ENCODE measurements at places on chromosomes 2 and 18.

DNA sequence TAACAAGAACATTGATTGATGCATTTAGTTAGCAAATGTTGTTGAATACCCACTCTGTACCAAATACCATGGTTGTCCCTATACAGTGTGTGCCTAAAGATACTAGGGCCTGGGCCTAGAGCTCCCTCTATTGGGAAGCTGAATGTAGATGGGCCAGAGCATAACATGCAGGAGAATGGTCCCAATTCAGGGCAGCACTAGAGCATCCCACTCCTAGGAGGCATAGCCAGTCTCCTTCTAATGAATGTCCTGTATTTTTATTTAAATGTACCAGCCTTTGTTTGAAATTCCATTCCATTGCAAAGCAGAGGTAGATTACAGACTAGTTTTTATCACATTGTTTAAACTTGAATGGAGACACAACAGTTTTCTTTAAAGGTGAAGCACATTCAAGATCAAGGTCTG is 90.6 kb downstream of the FEZ2 start:
- peak; percentile 1 for DNase-seq

DNA sequence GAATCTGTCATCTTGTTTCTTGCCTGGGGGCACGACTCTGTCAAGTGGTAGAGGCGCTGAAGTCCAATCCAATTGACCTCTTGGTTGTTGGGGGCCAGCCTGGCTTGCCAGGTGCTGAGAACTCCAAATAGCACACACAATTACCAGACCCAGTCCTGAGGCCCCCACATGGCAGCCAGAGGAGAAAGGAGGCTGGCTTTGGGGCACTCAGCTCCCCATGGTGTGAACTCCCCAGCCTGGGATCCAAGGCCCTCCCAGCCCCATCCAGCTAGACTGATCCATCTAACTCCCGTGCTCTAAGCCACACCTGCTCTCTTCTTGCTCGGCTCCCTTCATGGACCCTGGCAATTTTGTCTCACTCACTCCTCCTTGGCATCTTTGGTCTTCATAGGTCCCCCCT is 170.0 kb downstream of the CELF4 start:
- no peak for DNase-seq

DNA sequence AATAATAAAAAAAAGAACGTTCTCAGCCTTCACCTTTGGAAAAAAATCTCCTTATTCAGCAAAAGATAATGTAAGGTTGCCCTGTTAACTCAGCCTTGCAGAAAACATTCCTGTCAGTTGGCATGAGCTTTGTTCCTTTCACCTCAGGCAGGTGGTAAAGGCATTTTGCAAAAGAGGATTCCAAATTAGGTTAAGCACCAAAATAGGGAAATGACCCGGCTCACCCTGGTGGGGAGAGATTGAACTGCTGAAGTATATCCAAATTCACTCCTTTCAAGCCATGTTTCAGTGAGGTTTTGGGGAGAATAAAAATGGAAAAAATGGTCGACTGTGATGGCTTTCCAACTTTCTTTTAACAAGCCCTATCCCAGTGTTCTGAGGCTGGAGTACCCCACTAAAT is 1988.8 kb upstream of the PIK3C3 start:
- no peak for DNase-seq

DNA sequence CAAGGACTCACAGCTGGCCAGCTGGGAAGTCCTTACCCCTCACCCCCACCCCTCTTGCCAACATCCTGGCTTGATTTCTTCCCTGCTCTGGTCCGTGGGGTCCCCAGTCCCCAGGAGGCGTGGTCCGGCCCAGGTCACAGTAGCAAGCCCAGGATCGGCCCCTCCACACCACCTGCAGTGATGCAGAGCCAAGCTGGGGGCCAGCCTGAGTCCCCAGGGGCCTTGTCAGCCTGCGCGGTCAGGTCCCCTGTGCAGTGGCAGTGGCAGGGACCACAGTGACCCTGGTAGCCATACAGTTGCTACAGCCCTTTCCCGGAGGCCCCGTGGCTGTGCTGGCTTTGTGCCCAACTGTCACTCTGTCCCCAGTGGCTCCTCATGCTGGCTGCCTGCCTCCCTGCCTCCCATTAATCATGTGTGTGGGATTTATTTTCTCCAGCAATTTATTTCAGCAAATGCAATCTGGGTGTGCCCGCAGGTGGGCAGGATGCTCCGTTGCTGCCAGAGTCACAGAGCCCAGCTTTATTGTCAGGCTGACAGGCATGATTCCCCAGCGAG is 8.8 kb upstream of the PRSS56 start:
- no peak for DNase-seq

DNA sequence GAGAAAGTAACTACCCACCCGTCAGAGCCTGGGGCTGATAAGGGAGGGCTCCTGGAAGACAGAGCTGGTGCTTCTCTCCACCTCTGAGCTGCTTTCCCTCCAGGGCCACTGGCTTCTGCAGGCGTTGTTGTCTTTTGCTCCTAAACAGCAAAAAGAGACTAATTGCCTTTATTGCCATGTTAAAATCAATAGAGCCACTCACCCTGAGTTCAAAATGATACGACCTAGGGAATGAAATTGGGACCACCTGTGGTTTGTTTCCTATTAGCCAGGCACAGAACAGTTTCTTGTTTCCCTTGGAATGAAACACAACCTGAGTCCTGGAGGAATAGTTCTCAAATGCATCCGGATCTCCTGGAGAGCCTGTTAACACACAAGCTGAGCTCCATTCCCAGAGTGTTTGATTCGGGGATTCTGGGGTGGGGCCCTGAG is 45.8 kb downstream of the TCF7L1 start:
- DNase-seq, result no peak

DNA sequence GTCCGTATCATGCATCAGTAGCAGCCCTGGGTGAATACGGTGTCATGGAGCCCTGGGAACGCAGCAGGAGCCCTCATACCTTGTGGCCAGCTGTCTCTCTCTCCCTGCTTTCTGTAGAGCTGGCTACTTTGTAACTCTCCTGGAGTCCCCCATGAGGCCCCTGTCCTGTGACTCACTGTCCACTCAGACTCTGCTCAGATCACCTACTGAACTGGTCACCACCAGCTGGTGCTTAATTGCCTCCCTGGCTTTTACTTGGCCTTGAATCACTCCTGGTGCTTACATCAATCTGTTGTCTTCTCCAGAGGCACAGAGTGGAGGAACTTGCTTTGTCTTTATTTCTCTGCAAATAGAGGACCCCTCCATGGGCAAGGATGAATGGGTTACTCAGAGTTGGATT is 172.7 kb downstream of the HRH4 start:
- DNase-seq, result no peak

DNA sequence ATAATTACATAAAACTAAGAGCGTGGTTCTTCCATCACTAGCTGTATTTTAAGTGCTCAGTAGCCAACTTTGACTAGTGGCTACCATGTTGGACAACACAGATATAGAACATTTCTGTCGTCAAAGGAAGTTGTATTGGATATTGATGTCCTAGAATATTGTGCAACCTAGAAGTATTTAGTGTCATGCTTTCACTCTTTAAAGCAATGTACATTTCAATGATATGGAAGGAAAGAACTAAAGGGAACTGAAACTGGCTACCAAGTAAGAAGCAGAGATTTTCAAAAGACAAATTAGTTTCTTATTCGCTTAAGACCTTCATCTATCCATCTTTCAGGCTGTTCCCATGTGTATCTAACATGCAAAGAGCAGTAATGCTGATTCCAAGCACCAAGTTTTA is 85.4 kb upstream of the EML6 start:
- no peak for DNase-seq

- peak; percentile 10 for DNase-seq
Observed at GRCh38 chr2:218733171-218734021, 22.8 kb downstream of the TTLL4 start.

- no peak for DNase-seq
Observed at GRCh38 chr18:47163241-47163640, 12.9 kb downstream of the IER3IP1 start.

DNA sequence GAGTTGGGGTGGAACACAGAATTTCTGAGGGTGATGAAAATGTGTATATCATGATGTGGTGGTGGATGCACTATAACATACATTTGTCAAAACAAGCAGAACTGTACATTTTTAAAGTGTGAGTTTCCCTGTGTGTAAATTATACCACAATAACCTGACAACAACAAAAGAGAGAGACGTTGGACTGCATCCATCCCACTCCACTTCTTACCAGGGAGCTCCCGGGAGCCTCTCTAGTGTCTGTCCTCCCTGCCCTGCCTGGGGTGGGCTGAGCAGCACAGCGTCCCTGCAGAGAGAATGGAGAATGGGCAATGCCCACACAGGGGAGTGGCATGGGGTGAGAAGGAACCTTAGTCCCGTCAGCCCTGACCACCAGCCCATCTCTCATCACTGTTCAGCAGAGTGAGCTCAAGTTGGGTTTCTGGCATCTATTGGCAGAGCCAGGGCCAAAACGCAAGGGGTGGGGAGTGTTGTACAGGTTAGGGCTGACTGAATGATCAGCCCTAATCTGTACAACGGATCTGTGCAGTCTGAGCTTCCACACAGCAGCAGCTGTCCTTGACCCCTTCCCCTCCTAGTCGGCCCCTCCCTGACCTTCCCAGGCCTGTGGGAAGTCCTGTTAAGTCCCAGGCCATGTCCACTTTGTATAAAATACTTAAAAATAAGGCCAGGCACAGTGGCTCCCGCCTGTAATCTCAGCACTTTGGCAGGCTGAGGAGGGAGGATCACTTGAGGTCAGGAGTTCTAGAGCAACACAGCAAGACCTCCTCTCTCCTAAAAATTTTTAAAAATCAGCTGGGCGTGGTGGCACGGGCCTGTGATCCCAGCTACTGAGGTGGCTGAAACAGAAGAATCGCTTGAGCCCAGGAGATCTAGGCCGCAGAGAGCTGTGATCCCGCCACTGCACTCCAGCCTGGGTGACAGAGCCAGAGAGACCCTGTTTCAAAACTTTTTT is 3.3 kb upstream of the PROC start:
- DNase-seq, result no peak

DNA sequence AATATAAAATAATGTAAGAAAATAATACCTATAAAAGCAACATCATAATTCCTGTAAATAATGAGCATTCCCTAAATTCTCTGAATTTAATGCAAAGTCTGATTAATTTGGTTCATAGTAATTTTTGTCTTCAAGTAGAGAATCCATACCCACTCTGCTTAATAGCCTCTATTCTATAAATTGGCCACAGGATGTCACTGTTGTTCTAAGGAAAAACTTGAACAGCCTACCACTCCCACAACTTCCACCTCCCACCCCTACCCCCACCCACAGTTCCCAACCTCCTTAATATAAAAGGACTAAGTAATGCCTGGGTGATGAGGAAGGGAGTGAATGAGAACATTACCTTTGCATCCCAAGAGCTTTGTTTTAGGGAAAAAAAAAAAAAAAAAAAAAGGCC is 27.2 kb upstream of the BBS5 start:
- DNase-seq, result no peak

GRCh38 chr2:152558158-152558984 is 158.9 kb downstream of the PRPF40A start:
- no peak for DNase-seq

- DNase-seq, result no peak
Observed at GRCh38 chr2:154368153-154368552, 330.3 kb upstream of the KCNJ3 start.

GRCh38 chr2:9764153-9764778 is 79.0 kb upstream of the TAF1B start:
- no peak for DNase-seq

GRCh38 chr18:10265560-10266333 is 188.7 kb upstream of the APCDD1 start:
- no peak for DNase-seq

- no peak for DNase-seq
Observed at GRCh38 chr2:119371111-119371510, 4.3 kb downstream of the DBI start.

DNA sequence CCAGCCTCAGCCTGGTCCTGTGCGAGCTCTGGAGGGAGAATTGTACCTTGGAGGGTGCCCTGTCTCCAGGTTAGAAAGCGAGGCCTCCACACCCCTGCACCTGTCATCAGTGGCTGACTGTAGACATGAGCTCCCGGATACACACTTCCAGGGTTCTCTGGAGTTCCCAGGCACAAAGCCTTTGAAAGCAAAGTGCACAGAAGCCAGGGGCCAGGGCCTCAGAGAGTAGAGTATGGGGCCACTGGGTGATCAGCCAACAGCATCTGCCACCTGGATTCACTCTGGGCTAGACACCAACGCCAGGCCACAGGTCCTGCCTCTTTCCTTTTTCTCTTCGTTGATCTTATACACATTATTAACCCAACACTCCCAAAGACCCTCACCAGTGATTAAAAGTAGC is 239.4 kb upstream of the HDAC4 start:
- no peak for DNase-seq

GRCh38 chr2:26786207-26787028 is 562 bp downstream of the CENPA start:
- DNase-seq, result no peak

DNA sequence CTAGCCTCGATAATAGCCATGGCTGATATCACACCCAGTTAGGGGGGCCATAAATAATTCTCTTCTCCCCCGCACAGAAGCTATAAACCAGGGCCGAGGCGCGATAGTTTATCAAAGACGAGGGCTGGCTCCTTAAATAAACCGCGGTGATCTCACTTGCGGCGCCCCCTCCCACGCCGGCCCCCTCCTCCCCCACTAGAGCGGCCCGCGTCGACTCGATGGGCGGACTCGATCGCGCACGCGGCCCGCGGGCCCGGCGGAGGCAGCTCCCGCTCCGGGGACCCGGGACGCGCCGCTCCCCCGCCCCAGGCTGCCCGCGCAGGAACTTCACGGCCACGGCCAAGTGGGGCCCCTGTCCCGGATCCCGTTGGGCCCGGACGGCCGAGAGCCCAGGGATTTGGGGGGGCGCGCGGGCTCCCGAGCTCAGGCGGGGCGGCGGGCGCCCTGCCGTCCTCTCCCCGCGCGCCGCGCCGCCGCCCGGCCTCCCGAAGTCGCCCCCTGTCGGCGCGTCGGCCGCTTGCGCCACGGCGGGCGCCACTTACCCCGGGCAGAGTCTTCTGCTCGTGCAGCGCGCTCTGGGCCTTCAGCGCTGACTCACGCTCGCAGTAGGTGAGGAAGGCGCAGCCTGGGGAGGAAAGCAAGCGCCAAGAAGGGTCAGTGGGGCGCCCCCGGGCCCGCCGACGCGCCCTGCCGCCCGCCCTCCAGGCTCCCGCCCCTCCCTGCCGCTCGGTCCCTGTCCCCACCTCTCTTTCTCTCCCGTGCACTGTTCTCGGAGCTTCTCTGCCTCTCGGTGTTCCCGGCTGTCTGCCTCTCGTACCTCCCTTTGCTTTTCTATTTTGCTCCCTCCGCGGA is 80.4 kb downstream of the CELF4 start:
- DNase-seq, result peak; percentile 15

DNA sequence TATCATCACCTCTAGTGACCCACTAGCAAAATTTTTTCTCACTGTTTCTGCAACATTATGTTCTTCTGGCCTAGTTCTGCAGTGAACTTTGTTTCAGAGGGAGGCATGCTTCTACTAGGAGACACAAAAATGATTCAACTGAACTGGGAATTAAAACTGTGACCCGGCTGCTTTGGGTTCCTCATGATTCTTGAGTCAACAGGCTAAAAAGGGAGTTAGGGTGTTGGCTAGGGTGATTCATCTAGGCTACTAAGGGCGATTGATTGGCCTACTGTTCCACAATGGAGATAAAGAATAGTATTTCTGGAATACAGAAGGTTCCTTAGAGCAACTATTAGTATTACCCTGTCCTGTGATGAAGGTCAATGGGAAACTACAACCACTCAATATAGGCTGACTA is 179.5 kb downstream of the PPP1R1C start:
- DNase-seq, result no peak

- DNase-seq, result peak; percentile 48
Observed at GRCh38 chr2:237475704-237476141, 11.3 kb upstream of the MLPH start.

Measured in stimulated activated CD4-positive, alpha-beta T cell treated with anti-CD3 and anti-CD28 coated beads, Interleukin-4, amount 100 ng/mL, for 48 hours (primary cell).